SHP77 treated with DMSO at 0.1 percent for 48 hours (cell line): ENCODE measurements at places on chromosomes 1 and 21.
A peak's percentile ranks its signal among the peaks of the same experiment; 100 is the strongest.

DNA sequence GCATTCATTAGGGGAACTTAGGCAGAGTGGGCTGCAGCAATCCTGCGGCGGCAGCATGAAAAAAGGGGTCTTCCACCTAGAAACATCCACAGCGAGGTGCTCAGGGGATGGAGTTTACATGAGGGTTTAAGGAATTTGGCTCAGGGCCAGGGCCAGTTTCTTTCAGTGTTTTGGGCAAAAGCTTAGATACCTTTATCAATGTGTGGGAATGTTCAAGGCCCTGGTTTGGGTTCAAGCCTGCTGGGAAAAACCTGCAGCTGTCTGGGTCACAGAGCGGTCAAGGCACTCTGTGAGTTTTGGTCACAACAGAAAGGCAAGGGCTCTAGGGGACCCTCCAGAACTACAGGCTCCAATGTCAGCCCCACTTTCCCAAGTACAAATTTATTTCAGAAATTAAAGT lies 230.3 kb downstream of the DISC1 start:
- no peak for DNase-seq

- no peak for DNase-seq
These were observed 91.7 kb downstream of the PGBD5 start for GRCh38 chr1:230334447-230334837.

DNA sequence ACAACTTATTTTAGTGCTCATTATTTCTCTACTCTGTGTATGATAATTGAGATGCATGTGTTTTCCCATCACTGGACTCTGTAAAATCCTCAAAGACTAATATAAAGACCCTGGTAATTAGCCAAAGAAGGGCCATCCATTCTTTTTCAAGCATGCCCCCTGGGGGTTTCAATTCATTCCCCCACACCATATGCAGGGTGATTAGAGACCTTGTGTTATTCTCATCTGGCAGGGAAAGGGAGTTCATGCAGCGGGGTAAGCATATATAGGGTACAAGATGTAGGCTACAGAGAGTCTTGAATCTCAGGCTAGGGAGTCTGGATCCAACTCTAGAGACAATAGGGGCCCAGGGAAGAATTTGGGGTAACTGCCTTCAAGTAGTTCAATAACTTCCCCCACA lies 166.5 kb downstream of the TNR start:
- no peak for DNase-seq

- DNase-seq = peak; percentile 25
These were observed 28.2 kb downstream of the TCEANC2 start for GRCh38 chr1:54081306-54082270.

DNA sequence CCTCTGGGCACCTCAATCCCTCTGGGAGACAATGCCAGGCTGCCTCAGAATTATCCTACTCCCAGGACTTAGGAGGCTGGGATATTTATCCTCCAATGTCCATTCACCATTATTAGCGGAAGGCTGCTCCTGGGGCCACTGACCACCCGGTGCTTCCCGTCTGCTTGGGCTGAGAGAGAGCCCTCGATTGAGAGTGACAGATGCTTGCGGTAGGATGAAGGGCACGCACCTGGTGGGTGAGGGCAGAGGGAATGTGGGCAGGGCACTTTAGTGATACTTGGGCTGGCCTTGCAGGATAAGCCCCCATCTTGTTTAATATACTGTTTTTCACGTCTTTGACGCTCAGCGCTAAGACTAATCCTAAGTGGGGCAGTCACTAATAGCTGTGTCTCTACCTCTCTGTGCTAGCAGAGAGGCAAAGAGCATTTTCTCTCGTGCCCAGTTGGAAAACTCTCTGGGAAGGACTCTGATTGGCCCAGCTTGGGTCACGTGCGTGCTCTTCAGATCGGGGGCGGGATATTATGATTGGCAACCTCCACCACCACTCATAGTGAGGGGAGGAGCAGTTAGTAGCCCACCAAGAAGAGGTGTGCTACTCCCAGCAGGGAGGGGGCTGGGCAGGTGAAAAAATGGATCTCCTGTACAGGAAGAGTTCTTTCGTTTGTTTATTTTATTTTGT lies 10.6 kb upstream of the PARS2 start:
- DNase-seq = peak; percentile 24
